Fibroblast of skin of left biceps (primary cell): ENCODE measurements at places on chromosomes 1 and 21.
A peak's percentile ranks its signal among the peaks of the same experiment; 100 is the strongest.

DNA sequence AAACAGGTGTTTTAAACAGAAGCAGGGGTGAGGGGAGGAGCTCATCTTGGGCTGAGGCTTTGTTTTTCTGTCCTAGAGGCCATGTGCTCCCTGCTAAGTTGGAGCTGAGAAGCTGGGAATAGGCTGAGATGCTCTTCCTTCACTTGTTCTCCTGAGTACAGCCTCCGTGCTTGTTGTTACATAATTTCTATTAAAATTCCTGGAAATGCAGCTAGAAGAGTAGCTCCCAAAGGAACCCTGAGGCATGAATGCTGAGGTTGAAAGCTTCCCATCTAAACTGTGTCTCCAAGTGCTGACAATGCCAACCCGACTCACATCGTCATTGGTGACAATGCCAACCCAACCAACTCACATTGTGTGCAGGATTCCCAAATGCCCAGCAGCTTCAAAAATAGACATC, 12.6 kb upstream of the ITPKB start:
- DNase-seq = no peak

GRCh38 chr1:226373376-226373775, 34.5 kb downstream of the PARP1 start:
- no peak for DNase-seq

DNA sequence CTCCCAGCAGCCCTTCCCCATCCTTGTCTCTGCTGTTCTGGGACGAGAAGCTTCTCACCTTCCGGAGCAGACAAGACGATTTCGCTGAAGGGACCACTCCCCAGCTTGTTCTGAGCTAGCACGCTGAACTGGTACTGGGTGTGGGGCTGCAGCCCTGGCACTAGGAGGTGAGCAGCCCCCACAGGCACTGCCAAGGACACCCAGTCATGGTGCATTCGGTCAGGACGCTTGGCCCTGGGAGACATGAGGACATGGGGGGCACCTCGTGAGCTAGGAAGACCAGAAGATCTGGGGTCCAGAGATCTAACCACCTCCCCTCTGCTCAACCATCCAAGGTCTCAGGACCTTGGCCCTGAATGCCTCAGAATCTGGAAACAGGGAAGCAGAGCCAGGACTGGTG, 5.3 kb upstream of the TAGLN2 start:
- DNase-seq = no peak

DNA sequence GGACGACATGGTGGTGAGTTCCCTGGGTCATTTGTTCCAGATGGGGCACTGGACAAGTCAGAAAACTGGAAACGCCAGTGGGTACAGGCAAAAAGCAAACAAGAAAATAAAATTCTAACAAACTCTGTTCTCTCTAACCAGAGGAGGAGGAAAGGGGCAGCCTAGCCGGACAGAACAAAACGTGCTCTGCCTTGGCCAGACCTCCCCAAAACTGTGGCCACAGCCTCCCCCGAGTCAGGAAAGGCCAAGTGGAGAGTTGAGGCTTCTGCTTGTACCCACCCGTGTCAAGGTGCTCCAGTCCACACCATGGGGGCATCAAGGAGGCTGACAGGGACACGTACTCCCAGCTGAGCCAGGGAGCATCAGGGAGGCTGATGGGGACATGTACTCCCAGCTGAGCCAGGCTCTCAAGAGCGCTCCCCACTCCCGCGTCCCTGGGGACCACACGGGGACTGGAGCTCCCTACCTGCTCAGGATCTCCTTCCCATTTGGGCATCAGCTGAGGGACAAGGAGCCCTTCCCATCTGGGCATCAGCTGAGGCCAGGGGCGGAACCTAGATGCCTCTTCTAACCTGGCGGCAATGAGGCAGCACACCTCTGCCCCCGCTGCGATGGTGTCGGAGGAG, 154.8 kb upstream of the COL6A1 start:
- no peak for DNase-seq

DNA sequence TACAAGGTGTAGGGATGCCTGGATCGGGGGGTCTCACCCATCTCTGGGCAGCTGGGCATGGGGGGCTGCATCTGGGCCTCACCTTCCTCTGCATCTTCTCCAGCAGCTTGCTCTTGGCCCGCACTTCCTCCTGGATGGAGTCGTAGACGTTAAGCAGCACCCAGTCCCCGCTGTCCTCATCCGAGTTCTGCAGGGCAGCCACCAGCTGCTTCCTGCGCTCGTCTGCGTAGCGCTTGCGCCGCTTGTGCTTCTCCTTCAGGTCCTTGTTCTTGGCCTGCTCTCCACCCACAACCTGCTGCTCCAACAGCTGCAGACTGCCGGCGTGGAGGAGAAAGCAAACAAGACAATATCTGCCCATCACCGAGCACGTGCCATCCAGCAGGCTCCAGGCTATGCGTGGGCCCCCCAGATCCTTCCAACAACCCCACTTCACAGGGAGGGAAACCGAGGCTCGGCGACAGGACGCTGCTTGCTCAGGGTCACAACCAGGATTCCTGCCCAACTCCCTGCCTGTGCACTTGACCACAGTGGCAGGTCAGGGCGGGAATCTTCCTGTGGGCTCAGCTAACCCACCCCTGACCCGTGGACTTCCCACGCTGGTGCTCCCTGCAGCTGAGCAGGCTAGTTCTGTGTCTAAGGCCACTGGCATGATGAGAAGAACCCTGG, 21.5 kb upstream of the DDOST start:
- DNase-seq = no peak

DNA sequence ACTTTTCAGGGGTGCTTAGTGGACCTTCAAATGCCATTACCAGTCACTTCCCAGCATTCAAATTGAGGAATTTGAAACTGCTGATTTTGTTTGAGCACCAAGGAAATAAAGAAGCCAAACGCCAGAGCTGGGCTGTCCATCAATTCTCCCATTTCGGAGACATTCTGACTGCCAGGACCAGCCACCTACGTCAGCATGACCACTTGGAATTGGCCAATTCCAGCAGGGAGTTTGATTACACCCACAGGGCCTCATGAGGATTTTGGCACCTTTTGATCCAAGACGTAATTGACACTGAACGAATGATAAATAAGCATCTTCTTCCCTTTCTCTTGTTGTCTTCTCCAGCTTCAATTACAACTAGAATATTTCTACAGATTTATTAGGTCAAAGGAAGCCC, 40.2 kb downstream of the GREM2 start:
- DNase-seq = no peak

DNA sequence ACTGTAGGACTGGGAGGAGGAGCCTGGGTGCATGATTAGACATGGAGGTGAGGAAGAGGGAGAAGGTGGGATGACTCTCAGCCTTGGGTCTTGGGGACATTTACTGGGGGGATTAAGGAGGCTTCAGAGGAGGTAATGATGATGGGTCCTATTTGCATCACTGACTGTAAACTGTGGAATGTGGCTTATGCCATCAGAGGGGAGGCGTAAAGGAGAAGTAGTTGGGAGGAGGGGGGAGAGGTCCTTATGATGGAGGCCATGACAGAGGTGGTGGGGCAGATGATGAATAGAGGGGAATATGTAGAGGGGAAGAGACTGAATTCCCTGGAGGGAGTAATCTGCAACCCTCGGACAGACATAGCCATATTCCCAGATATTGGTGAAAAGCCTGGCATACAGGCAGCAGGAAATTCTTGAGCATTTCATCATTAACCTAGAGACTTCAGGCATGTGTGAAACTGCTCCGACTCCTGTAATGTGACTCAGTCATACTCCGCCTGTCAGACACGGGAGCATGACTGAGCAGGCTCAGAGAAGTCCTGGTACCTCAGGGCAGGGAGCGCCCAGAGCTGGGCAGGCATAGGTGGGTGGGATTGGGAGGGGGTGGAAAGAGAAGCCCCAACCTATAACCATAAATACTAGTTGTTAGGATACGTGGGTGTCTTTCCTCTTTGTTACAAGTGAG, 8.0 kb upstream of the LCE5A start:
- DNase-seq = no peak

DNA sequence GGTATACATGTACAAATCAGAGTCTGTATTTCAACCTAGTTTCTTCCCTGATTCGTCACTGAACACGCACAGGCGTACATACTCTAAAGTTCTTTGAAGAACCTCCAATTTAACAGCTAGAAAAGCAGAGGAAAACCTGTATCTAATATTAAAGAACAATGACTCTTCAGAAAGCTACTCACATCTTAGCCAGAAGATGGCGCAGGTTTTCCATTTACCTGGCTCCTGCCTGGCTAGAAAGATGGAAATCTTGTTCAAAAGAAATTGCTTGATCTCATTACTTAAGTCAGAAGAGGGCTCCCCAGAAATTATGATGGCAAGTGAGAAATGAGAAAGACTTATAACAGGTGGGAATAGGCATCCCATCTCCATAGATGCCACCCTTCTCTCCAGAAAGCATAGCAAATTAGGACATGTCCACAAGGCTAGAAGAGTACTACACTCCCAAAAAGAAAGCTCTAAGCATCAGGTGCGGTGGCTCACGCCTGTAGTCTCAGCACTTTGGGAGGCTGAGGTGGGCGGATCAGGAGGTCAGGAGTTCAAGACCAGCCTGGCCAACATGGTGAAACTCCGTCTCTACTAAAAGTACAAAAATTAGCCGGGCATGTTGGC, 19.0 kb upstream of the L1TD1 start:
- DNase-seq = peak; percentile 10

- no peak for DNase-seq
Measured at GRCh38 chr1:35888255-35888654, 5.2 kb downstream of the AGO1 start.

DNA sequence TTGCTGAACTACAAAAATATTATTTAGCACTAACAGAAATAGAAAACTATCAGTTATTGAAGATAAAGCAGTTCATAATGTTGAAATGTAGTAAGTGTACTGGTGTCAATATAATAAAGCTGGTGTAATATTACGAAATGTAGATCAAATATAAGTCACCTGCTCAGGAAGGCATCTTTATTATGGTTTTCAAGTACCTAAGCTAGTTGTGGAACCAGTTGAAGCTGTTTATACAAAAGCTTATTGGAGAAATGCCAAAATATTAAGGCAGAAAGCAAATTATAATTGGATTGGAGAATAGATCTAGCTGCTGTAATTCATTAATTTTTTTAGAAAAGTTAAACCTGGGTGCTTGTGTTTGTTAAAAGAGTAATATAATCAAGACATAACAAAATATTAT, 6.2 kb upstream of the MARK1 start:
- no peak for DNase-seq

GRCh38 chr1:34532113-34532512, 222.7 kb upstream of the GJB5 start:
- no peak for DNase-seq

GRCh38 chr1:20216574-20216973, 30.3 kb upstream of the PLA2G2C start:
- DNase-seq = no peak

- peak; percentile 3 for DNase-seq
Measured at GRCh38 chr1:41282679-41283317, 40.7 kb upstream of the SCMH1 start.

GRCh38 chr1:31383967-31384366, 11.1 kb upstream of the FABP3 start:
- no peak for DNase-seq

GRCh38 chr1:63679076-63679475, 85.9 kb downstream of the PGM1 start:
- DNase-seq = no peak

DNA sequence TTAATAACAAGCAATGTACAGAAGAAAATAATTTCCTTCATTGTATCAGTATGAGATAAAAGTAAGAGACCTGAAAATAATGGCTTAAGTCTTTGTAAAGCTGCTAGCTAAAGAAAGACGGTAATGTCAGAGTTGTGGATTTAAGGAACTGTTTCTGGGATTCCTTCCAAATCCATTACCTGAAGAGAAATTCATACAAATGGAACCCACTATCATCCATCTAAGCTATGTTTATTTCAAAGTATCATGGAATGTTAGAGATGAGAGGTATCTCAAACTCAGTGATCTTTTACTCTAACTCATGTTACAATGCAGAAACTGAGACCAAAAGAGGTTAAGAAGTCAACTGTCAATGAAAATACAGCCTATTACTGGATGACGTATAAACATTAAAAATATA, 197.7 kb downstream of the DENND1B start:
- no peak for DNase-seq

DNA sequence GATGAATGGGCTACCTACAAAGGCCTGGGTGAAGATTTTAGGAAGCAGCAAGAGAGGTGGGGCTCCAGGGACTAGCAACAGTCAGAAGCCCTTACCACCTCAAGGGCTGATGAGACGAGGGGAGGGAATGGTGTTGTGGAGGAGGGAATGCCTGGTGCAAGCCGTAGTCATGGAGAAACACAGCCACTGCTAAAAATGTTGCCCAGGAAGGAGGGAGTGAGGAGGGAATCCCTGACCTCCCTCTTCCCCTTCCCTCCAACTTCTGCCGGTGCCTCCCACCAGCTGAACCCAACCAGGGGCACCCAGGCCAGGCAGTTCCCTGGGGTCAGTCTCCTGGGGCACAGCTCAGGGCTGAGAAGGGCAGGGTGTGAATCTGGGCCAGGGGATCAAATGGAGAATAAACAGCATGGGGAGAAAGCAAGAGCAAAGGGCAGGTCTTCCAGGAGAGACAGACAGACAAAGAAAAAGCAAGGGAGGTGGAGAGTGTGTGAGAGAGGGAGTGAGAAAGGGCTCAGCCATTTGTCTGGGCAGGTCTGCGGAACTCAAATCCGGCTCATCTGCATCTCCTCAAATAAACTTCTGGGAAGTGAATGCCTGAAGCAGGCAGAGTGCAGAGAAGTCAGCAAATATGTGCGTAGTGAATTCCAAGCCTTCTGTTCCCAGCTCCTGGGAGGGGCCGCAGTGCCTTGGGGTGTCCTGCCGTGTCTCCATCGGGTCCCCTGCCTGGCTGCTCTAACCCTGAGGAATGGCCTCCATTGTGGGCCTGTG, 27.1 kb upstream of the POU3F1 start:
- DNase-seq = no peak

- DNase-seq = no peak
Measured at GRCh38 chr1:112706505-112707220, at the start of gene RHOC. Gene RHOC (minus strand): TSS chr1:112707127. CDS start chr1:112703799, 3,328 bp downstream.

GRCh38 chr1:60461925-60462595, 388.5 kb upstream of the C1orf87 start:
- no peak for DNase-seq

- peak; percentile 24 for DNase-seq
Measured at GRCh38 chr1:26405281-26405915, 5.2 kb upstream of the LIN28A start.

- no peak for DNase-seq
Measured at GRCh38 chr1:39969531-39970270, 14.8 kb downstream of the MFSD2A start.

GRCh38 chr1:229922249-229922648, 144.8 kb upstream of the GALNT2 start:
- DNase-seq = no peak
